ENCODE measurements at places on chromosomes 1 and 21.

DNA sequence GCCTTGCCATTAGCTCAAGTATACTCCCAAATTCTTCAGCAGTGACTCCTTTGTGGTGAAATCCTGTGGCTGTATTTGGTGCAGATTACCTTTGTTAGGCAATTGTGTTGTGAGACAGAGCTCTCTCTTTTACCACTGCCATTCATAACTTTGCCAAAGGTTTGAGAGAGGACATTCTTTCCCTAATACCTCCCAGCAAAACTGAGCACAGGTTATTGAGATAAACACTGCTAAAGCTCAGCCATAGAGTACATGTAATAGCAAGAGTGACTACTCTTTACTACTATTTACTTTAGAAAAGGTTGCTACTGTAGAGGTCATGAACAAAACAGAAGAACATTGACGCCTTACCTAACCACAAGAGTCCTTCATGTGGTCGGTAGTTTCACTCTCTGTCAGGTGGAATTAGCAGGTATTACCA, 514.0 kb upstream of the ADAMTS5 start:
- no peak for DNase-seq

- no peak for DNase-seq
These were observed 65.6 kb upstream of the PLXNA2 start for GRCh38 chr1:208309771-208310170.

DNA sequence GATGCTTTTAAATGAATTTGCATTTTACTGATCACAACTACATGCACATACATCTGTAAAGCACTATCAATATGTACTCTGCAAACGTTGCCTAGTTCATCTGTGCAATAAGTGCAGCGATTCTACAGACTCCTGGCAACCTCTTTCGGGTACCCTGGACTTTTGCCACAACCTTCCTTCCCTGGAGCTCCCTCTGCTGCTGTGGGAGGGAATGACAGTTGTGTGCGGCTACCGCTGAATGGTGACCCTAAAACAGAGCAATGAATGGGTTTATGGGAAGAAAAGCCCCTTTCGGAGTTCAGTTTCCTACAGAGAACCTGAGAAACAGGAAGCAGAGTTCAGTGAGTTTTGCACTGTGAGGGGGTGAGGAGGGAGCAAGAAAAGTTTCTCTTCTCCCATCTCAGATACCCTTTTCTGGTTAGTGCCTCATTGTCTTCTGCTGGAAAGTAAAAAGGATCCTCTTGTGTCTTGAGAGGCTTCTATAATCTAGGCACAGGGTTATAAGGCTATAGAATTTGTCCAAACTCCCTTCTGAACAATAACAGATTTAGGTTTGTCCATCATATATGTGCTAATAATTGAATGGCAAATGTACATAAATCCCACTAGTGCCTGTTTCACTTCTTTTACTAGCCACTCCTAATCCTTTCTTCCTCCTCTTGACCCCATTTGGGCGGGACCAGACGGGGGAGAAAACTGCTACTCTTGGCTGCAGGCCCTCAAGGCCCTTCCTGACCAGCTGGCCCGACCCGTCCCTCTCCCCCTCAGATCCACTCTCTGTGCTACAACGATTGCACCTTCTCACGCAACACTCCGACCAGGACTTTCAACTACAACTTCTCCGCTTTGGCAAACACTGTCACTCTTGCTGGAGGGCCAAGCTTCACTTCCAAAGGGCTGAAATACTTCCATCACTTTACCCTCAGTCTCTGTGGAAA, 19.8 kb upstream of the SARS1 start:
- peak; percentile 39 for DNase-seq

GRCh38 chr1:224132901-224133300, 19.0 kb downstream of the FBXO28 start:
- no peak for DNase-seq

DNA sequence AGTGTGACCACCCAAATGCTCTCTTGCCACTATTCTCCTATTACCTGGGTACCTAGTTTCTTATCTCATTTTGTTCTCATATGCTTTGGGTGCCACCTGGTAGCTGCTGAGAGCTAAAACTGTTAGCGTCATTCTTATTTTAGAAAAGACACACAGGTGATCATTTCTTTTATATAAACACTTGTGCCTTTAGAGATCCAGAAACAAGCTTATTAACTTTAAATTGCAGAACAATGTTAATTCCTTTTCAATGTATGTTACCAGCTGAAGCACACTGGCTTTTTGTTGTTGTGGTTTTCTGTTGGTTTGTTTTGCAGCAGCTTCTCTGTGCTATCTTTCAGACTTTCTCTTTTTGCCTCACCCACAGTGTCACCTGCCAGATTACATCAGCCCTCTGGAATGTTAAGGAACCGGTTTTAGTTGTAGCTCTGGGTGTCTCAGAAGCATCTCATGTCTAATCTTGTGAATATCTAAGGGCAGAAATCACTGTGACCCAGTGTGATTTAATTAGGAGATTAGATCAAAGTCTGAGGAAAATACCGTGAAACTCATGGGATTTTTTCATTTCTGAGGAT, 43.4 kb upstream of the SLC19A2 start:
- no peak for DNase-seq

DNA sequence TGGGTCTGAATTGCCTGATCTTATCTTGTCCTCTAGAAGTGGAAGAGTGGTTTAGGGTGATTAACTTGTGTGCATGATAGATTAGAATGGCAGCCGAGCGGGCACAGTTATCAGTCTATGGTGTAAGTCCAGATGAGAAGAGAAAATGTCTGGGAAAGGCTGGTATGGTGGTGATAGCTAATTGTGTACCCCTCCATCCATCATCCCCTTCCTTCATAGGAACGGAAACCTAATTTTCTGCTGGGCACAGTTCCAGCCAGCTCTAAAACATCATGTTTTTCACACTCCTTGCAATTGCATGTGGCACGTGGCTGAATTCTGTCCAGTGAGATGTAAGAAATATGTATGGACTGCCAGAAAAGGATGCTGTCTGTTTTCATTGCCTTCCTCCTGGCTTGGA, 40.9 kb upstream of the ZP4 start:
- no peak for DNase-seq

DNA sequence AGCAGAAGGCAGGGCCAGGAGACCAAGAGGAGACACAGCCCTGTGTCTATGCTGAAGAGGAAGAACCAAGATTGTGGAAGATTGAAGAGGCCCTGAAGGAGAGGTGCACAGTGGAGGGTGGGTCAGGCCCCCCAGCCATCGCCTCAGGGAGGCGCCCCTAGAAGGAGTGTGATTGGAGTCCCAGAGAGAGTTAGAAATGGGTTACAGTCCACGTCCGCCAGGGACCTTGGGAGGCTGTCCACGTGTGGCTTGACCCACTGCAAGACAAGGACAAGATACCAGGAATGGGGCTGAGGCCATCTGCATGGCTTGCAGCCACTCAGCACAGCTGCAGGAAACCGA, 375.1 kb downstream of the NPHP4 start:
- DNase-seq = no peak

DNA sequence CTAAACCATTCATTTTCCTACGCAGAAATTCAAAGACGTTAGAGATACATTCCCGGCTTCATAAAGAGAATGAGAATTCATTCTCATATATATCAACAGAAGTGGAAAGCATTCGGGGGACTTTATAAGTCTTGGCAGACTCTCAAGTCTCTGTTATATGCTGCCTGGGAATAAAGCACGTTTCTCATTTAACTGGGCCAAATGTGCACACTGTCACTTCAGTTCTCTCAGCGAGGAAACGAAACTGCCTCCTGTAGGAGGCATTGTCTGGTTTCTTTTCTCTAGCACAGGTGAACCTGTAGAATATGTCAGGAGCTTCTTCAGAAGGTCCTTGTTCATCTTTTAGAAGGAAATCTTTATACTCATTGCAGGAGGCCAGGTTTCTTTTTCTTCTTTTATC, 367.6 kb downstream of the PTBP2 start:
- no peak for DNase-seq

GRCh38 chr21:45477176-45478114, 64.8 kb downstream of the SLC19A1 start:
- no peak for DNase-seq

- DNase-seq = no peak
These were observed 16.9 kb downstream of the GLIS1 start for GRCh38 chr1:53722025-53722424.

DNA sequence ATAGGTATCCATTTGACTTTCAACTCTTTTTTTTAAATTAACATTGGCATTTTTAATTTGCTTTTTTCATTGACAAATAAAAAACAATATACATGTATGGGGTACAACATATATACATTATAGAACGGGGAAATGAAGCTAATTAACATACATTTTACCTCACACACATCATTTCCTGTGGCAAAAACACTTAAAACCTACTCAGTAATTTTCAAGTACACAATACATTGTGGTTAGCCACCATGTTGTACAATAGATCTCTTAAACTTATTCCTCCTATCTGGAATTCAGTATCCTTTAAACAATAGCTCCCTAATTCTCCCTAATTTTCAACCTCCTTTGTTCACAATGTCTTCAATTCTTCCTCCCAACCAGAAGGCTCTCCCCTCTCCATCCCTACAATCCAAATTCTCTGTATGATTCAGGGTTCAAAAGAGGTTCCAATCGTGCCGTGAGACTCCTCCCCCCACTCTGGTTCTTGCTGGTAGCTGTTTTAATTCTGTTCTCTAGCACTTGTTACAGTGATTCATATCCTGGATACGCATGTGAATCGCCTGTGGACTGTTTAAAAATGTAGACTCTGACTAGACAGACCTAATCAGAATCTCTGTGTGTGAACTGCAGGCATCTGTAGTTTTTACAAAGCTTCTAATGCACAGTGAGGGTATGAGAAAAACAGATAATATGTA, 87.6 kb upstream of the DUSP10 start:
- DNase-seq = peak; percentile 82

DNA sequence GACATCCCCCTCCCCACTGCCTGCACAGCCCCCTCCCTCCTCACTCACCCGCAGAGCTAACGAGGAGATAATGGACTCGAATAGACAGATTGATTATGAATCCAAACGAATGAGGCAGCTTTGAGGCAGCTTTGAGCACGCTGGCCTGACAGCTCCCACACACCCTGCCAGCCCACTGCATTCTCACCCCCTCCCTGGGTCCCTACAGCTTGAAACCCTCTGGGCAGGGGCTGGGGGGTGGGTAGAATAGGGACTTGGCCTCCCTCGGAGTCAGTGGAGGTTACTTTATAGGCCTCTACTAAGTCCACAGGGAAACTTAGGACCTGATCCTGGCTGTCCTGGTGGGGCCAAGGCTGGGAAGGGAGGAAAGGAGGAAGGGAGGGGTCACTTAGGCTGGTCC, 1.9 kb downstream of the NTRK1 start:
- no peak for DNase-seq
